Stimulated activated CD4-positive, alpha-beta T cell treated with anti-CD3 and anti-CD28 coated beads, Interleukin-12 subunit alpha, Interleukin-12 subunit beta, amount 100 ng/mL, for 48 hours (primary cell): ENCODE measurements at places on chromosomes 2 and 18.

DNA sequence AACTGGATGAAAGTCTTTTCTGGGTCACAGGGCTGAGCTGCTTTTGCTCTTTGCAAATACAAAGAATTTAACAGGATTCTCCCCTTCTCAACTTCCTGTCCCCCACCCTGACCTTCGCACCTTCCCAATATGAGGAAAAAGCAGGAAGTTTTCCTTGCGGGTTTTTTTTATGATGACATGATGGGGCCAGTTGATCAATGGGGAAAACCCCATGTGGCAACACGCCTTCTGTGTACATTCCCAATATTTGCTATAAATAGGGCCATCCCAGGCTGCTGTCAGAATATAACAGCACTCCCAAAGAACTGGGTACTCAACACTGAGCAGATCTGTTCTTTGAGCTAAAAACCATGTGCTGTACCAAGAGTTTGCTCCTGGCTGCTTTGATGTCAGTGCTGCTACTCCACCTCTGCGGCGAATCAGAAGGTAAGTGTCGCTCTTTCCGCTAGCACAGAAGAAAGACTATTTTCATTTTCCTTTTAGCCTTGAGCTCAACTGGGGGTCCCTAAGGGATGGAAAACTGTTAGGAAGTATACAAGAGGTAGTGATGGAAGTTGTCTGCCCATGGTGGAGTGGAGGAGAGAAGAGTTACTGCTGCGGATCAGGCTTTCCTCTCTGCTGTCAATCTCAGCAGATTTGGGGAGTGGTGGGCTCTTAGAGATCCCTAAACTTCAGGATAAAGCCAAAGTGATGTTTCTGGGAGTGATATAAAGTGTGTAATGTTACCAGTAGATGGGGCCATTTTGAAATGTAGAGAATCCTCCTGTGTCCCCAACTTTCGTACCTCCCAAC, at the start of gene CCL20:
TSS of gene CCL20 (plus strand) at position 281 of the 792 bp plus-strand sequence. CDS start at position 351, 70 bp downstream.
- DNase-seq: no peak

- DNase-seq: no peak
These were observed 149.0 kb downstream of the CCDC178 start for GRCh38 chr18:33291539-33291938.

DNA sequence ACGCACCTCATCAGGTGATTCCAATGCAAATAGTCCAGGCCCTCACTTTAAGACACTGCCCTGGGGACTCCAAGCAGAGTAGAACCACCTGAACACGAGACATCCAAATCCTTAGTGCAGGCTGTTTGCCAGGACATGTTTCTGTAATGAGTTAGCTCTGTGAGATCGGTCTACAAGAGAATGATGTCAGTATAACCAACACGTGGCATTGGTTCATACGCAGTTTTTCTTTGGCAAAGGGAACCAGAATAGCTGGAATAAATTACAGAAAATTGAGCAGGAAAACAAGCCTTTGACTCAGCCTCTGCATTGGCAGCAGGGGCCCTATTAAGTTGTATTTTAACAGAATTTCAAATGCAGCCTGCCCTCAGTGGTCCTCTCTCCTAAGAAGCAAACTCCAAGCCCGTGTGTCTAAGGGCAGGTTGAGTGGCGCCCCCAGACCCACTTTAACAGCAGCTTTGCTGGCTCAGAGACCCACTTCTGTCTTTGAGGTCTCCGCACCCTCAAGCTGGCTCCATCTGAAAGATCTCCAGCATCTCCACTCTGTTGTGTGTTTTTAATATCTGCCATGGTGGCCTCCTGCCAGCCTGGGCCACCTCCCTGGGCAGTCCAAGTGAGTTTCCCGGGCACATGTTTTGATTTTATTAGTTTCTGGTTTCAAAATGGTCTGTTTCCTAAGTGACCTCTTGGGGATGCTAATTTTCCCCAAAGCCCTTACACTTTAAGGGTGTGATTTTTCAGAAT, 61.3 kb downstream of the ALPK2 start:
- no peak for DNase-seq

DNA sequence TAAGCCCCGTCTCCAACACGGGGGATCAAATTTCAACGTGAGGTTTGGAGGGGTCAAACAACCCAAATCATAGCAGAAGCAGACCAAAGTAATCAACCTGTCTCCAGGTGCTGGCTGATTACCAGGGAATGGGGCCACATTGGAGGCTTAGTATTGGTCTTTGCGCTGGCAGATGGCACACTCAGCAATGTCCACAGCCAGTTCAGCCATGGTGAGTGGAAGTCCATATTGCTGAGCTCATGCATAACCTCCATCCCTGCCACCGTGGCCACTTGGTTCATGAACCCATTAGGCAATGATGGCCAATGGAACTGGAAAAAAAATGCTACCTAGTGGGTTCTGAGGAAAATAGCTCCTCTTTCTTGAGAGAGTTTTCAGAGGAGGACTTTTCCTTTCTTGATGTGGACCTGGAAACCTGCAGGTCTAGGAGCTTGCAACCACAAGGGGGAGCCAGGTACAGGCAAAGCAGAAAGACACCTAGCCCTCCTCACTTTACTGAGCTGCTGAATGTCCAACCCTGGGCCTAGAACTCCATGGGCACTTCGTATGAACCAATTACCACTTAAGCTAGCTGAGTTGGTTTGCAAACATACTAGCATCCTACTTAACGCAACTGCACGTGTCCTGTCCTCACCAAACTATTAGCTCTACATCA, 128.0 kb upstream of the GYPC start:
- peak; percentile 23 for DNase-seq

DNA sequence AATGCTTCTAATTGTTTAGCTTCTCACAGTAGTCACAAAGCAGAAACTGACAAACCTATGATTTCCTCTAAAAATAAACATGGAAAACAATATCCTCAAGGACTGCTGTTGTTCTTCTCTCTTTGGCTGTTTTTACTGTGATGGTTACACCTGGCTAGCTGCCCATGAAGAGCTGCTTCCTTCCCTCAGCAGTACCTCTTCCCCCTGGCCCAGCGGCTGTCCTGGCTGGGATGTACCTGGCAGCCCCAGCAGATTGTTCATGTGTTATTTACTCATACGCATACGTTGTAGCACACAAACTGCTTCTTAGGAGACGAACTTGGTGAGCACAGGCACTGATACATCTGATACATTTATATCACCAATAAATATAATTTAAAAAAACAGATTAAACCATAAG, 27.4 kb downstream of the NEMP2 start:
- no peak for DNase-seq

DNA sequence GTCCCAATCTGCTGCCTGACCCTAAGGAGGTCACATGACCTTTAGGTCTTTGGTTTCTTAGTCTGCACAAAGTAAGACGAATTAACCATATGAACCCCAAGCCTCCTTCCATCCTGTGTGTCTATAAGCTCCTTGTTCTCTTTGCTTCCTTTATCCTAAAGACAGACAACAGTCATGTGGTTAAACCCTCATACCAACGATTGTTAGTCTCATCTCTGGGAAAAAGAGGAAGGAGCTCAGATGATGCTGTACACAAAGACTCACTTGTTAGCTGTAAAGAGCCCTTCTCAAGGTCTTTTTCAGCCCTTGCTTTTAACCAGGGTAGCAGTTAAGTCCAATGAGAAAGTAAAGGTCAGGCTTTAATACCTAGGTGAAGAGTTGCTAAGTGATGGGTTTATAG, 443.7 kb downstream of the TNS1 start:
- no peak for DNase-seq

DNA sequence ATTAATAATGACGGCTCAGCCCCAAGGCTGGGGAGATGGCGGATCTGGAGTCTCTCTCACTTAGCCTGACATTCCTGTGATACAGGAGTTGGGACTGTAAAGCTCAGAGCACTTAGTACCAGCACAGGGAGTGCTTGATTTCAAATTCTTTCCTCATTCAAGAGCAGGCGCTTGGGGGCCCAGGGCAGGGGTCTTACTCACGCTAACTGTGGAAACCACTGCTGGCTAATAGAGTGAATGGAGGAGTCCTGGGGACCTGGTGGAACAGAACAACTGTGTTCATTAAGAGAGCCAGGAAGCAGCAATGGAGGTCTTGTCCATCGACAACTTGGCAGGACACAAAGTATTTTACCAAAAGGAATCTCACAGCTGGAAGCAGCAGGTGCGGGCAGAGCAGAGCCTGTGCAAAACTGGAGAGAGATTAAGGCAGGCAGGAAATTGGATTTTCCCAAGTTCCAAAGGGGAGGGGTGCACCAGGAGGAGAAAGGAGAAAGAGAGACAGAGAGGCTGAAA, 358.9 kb downstream of the TNS1 start:
- no peak for DNase-seq

- DNase-seq: no peak
These were observed 35.1 kb downstream of the EHD3 start for GRCh38 chr2:31269087-31269486.

- no peak for DNase-seq
These were observed 169.7 kb downstream of the CDCA7 start for GRCh38 chr2:173524256-173524955.
